ENCODE measurements at places on chromosomes 4 and X.

GRCh38 chr4:16875487-16875886 is 23.0 kb downstream of the LDB2 start:
- no peak for DNase-seq

DNA sequence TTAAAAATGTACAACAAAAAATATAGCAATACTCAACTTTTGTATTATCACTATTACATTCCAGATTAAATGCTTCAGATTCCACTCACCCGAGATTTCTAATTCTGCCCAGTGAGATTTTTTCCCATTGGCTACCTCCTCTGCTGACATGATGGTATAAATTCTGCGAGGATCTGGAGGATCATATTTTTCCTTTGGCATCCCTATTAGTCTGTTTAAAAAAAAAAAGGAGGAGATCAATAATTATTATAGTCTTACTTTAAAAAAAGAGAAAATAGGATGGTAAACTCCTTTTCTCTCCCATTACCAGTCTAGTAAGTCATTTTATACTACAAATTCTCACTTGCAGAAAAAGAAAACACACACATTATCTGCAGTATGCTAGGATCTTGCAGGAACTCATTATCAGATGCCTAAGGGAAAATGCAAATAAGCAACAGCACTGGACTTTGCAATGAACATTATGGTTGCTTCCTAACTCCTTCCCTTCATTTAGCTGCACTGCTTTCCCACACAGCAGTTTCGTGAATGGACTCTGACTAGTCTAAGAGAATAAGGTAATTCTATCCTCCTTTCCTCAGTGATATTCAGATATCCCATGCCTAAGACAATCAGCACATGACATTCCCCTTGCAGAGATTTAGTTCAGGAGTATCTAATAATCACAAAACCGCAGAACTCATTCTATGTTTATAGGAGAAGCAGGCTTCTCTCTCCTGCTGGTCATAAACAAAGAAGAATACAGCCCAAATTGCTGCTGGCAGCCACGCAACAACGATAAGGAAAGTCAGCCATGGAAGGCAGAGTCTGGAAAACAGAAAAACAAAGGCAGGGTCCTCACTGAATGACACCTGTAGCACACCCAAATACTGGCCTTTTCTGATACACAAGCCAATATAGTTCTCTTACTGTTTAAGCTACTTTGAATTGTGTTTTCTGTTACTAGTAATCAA is 42.7 kb downstream of the CNOT6L start:
- DNase-seq, result no peak

DNA sequence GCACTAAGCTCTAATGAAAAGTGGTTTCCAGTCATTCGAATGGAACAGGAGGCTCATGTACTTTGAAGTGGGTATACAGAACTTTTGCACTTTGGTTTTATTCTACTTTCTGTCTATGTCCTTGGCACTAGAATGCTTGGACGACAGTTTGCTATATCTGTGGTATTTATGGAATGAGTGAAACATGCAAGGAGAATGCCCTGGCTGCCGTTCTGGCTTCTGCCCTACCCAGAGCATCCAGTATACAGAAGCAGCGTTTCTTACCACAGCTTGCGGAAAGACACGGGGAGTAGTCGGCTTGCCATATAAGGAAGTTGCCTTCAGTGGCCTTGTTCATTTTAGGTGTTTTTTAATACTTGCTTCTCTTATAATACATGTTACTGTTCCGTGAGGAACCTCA is 98.0 kb downstream of the TBL1X start:
- DNase-seq, result no peak

DNA sequence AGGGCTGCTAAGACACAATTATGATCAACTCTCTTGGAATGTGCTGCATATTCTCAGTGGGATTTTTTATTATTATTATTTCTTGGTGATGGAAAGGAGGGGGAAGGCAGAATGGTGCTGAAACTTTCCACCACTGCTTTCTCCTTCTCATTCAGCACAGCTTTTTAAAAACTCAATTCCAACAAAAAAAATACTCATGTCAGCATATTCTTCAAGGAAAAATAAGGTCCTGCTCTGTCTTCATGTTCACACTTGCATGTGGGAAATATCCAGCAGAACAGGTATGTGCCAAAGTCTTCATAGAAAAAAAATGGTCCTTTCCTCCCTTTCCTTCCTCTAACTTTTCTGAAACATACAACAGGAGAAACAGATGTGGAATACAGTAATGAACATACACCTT is 144.0 kb upstream of the ADAMTS3 start:
- no peak for DNase-seq

- DNase-seq, result no peak
Measured at GRCh38 chrX:124736553-124737270, 390.3 kb downstream of the SH2D1A start.

- no peak for DNase-seq
Measured at GRCh38 chr4:130600706-130601105, 1504.8 kb downstream of the C4orf33 start.

- no peak for DNase-seq
Measured at GRCh38 chrX:147174591-147174990, 360.0 kb upstream of the CXorf51A start.

GRCh38 chr4:152974468-152975379 is 38.6 kb downstream of the FHDC1 start:
- no peak for DNase-seq

DNA sequence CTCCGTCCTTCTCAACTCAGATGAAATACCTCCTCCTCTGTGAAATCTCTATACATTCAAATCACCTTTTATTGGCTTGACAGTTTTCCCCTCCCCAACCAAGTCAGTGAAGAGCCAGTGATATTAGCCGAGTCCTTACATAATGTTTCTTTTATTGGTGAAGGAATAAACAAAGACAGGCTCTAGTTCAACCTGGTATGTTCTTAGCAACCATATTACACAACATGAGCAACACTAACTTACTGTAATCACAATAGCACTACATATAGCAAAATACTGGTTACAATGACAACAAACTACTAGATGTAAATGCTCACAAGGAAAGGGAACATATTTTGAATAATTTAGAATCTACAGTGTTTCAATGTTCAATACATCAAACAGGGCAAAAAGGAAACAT is 19.9 kb downstream of the DHX15 start:
- no peak for DNase-seq

- peak; percentile 97 for DNase-seq
Measured at GRCh38 chr4:2843263-2843940, at the start of gene ADD1. ADD1 (plus strand) TSS chr4:2843844; CDS start chr4:2875916, 32,072 bp downstream.

DNA sequence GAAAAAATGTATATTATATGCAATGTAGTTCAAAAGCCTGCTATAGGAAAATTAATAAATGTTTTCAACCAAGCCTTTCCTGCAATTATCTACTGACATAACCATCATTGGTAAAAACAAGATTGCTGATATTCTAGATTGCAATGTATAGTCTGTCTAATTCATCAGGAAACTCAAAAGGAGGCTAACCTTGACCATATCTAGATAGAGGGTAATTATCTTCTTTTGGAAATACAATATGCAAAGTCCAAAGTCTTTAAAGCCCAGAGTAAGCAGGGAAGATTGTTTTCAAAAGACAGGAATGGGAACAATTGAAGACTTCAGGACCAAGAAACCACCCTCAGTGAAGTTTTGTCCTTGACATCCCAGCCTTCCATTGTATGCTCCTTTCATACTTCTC is 123.1 kb upstream of the GLRA2 start:
- DNase-seq, result no peak

GRCh38 chrX:1354036-1355019 is 17.7 kb downstream of the IL3RA start:
- DNase-seq, result no peak

GRCh38 chr4:16457944-16458343 is 231.7 kb upstream of the TAPT1 start:
- no peak for DNase-seq

DNA sequence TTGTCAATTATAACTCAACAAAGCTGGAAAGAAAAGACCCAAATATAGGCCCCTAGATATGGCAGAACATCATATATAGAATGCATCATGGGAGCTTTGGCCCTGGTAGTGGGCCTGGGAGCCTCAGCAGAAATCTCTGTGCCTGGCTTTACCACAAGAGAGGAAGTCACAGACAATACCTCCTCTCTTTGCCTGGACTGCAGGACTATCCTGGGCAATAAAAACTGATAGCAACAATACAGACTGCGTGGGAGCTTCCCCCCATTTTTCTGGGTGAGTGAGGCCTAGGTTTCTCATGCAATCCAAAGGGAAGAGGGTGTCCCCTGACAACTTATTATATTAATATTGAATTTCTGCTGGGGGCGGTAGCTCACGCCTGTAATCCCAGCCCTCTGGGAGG is 64.0 kb upstream of the NFKB1 start:
- DNase-seq, result no peak

DNA sequence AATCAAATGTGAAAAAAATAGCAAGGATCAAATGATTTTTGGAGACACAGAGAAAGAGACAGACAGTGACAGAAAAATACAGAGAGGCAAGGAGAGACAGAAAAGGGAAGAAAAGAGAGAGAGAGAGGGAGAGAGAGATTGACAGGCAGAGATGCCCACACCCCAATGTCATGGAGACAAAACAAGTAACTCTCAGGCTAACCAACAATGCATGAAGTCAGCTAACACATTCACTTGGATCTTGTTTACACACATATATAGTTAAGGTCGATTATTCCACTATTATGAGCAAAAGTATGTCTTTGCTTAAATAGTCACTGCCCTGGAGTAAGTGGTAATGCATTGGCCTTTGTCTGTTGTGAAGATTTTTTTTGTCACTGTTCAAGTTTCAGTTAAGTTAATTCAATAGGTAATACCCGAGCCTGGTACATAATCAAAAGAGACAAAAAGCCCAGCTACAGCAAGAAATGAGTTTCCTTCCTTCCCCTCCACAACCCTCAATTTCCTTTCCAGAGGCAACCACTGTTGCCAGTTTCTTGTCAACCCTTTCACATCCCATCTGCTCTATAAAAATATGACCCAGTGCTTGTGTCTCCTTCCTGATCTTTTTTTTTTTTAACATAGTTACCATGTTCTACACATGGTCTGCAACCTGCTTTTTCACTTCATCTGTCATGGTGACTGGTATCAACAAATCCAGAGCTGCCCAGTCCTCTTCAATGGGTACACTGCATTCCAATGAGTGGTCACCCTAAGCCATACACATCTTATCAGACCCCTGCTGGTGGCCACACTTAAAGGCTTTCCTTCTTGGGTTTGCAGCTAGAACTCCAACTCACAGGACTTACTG is 52.1 kb downstream of the PROM1 start:
- no peak for DNase-seq

DNA sequence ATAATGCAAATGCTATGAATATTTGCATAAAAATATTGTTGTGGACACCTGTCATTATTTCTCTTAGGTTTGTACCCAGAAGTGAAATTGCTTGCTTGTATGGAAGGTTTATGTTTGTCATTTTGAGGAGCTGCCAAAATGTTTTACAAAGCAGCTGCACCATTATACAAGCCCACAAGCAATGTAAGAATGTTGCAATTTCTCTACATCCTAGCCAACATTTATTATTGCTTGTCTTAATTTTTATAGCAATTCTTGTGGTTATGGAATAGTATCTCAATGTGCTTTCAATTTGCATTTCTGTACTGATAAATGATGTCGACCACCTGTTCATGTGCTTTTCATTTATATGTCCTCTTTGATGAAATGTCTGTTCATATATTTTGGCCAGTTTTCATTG is 18.7 kb upstream of the RBMX start:
- DNase-seq, result no peak

- no peak for DNase-seq
Measured at GRCh38 chr4:170083541-170083940, 6.2 kb downstream of the AADAT start.

DNA sequence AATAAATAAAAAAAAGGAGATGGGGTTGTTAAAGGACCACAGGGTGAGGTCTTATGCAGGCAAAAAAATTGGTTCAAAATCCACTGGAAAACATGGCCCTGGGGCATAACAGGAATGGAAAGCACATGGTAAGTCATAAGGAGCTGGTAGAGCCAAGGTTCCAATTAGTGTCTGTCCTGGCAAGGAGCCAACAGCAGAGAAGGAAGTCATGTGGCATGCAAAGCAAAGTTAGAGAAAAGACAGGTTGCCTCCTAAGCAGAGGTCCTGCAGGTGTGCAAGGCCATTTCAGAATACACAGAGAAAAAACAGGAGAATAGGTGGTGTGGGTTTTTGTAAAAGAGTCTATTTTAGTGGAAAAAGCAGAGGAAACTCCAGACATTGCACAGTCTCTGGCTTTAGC is 1881.7 kb downstream of the ARAP2 start:
- no peak for DNase-seq

- DNase-seq, result no peak
Measured at GRCh38 chrX:153600032-153600373, 1.1 kb upstream of the CCNQ start.

DNA sequence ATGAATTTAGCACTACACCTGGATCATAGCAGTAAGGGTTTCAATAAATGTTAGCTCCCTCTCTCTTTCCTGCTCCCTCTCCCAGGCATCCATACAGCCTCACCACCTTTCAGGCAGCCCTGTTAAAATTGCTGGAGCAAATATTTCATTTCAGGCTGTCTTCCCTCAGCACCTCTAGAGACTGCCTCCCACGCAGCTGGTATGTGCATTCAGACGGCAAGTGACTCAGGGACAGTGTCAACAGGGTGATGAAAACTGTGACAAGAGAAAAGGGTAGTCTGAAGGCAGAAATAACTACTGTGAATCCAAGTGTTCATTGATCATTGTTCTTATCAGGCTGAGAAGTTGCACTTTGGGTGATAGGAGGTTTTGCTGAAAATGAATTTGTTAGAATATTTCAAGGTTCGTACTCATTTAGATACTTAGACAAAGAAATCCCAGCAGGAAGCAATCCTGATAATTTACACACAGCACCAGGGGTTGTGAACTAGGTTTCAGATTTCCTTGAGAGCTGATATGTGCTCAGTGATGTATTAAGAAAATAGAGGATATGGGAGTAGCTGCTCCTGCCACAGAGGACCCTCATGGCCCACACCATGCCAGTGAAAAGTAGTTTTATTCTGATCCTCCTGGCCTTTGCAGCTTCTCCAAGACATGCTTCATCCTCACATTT is 424.2 kb downstream of the FGF13 start:
- no peak for DNase-seq

- DNase-seq, result no peak
Measured at GRCh38 chrX:152157042-152157441, 18.7 kb upstream of the MAGEA10 start.

- DNase-seq, result no peak
Measured at GRCh38 chr4:2179717-2180116, 62.2 kb downstream of the HAUS3 start.

- DNase-seq, result no peak
Measured at GRCh38 chr4:1195891-1196401, 23.6 kb upstream of the SPON2 start.

DNA sequence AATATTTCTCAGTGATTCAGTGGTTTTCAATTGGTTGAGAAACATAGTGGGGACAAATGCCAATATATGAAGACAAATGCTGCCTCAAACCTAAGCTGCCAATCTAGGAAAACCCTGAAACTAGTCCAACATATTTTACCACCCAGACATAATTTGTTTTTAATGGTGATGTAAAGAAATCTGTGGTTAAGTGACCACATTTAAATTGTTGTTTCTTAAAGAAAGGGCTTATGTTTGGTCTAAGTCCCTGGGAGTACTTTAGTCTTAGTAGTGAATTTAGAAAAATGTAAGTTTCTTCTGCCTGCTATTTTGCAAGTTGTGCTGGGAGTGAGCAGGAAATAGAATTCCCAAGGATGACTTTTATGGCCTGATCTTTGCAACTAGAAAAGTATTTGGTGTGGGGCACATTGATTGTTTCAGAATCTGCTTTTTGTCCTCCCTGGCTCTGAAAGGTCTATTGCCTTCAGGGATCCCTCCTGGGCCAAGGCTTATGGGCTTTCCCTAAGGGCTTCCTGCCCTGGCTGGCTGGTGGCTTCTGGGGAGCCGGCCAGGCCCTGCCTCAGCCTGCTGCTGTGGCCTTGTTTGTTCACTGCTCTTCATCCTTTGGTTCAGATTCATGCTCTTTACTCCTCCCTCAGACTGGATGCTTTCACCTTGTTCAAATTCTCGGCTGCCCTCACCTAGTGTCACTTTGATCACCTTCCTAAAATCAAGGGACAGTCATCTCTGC is 169.8 kb upstream of the JADE1 start:
- DNase-seq, result no peak

All from frontal cortex (tissue), 4 donors.